ENCODE measurements at places on chromosomes 6 and 20.

- DNase-seq: no peak
Observed at GRCh38 chr6:143595251-143596036, 82.3 kb upstream of the PHACTR2 start.

GRCh38 chr6:128784266-128784665 is 98.7 kb upstream of the LAMA2 start:
- DNase-seq: no peak

DNA sequence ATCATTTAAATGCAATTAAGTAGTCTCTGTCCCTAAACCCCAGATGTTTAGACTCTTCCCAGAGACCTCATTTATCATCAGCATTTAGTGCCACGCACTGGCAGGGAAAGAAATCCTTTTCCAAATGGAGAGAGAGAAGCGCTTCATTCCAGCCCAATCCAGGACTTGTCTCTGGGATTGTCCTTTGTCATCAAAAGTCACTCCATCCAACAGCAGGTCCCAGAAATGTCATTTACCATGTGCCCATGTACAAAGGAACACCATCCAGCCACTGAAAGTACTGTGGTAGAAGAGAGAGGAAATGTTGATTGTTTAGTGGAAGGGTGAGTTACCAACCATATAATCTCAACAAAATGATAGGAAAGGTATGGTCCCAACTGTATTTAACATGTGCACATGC is 66.9 kb upstream of the SMIM28 start:
- no peak for DNase-seq

DNA sequence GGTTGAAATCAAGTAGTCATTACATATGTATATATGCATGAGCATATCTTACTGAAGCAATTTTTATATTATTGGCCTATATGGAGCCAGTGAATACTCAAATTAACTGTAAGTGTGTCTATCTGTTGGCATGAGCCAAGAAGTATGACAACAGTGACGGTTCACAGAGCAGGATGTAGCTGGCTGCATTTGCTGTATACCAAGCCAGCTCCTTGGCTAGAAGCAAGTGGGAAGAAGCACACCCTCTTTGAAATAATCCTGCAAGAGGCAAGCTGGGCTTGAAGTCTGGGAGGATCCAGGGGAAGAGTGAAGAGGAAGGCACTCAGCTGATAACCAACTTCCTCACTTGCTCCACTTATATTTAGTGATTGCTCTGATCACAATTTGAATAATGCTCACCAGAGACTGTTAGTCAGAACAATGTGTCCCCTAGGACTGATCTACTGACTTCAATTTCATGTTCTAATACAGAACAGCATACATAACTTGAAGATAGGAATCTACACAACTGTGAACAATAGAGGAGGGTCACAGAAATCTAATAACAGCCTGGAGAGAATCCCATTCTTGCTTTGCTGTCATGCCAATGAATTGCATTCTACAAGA is 497.3 kb downstream of the PRKN start:
- no peak for DNase-seq

- no peak for DNase-seq
Observed at GRCh38 chr20:5848711-5849505, 98.7 kb downstream of the SHLD1 start.

DNA sequence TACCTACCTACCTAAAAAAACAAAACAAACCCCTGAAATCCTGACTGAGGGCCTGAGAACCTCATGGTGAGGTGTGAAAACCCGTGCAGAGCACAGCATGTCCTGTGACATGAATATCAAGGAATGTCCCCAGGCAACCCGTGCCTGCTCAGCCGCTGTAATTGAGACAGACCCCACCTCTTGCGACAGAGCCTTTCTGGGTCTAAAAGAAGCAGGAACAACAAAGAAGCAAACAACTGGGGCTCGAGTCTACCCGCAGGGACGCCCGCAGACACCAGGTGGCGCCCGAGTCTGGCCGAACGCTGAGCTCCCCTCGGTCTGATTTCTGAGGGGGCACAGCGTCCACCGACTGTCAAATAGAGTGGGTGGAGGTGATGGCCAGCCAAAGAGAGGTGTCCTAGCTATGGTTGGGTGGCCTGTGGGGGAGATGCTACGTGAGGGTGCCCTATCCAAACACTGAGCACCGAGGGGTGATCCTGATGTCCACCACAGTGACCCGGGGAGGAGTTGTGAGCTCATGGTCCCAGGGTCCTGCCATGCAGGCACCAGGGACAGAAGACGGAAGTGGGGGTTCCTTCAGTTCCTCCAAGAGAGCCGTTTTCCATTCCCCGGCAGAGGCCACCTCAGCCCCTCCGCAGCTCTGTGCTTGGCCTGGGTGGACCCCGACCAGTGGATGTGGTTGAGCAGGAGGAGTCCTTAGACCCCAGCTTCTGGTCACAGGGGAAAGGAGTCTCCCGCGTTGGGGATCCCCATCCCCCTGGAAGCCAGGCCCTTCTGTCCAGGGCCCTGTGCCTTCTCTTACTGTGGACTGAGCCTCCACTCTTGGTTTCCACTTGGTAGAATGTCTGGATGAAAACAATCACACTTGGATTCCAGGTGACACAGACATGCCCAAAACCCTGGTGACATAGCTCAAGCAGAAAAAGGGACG is 268.2 kb downstream of the CDC5L start:
- peak; percentile 94 for DNase-seq

DNA sequence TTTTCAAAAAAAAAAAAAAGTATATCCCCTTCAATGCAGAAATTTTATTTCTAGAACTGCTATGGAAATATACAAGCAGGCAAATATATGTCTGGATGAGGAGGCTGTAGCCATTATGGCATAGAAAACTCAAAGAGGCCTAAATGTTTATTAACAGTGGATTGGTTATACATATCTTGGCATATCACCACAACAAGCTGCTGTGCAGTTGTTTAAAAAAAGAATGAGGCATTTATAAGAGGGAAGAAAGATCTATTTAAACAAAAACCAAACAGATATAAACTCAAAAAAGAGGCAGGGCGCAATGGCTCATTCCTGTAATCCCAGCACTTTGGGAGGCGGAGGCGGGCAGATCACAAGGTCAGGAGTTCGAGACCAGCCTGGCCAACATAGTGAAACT is 26.2 kb downstream of the CASS4 start:
- no peak for DNase-seq

- DNase-seq: no peak
Observed at GRCh38 chr6:84902354-84902928, 138.0 kb upstream of the TBX18 start.

DNA sequence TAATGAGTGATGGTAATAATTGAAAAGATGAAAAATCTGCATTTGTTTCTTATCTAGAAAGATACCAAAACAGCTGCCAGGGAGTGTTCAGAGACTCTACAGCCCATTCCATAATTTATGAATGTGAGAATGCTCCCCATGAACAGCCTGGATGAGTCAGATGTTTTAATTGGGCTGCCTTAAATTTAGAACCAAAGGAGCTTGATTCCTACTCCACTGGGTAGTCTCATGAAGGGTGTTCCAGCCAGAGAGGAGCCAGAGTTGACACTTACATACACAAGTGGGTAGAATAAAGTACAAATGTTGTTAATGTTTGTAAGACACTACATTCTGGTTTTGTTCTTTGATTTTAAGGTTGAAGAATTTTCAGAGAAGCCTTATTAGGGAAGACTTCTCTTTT is 158.7 kb upstream of the PRND start:
- no peak for DNase-seq

Data from activated CD8-positive, alpha-beta memory T cell treated with anti-CD3 and anti-CD28 coated beads, Interleukin-2, amount 50 U/mL, for 48 hours (primary cell).